Stimulated activated CD4-positive, alpha-beta T cell treated with anti-CD3 and anti-CD28 coated beads, Interleukin-4, amount 100 ng/mL, for 1 hour (primary cell): ENCODE measurements at places on chromosomes 11 and 22.

- no peak for DNase-seq
Measured at GRCh38 chr11:10477690-10478046, 22.6 kb downstream of the AMPD3 start.

DNA sequence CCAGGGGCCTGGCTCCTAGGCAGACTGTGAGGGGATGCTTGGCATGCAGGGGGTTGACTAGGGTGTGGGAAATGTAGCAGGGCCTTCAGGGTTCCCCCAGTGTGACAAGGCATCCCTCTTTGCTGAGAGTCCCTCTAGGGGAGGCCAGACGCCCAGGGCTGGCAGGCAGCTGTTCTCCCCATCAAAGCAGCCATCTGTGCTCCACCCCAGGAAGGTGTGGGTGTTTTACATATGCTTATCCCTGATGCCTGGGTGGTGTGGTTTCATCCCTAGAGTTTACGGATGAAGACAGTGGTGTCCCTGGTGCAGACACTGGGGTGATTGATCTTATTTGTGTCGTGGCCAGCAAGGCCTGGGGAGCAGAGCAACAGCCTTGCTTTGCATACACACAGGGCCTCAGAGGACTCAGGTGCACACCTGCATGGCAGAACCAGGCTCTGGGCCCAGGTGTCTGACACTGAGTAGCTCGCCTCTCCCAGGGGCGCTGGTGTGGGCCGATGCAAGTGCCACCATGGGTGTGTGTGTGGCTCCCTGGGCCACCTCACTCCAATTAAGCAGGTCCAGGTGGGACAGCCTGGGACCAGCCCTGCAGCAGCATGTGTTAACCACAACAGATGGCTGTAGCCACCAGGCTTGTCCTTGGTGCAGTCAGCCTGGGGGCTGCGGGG lies 74.2 kb downstream of the MED15 start:
- no peak for DNase-seq

- no peak for DNase-seq
Measured at GRCh38 chr11:116263019-116263418, 509.8 kb downstream of the BUD13 start.

DNA sequence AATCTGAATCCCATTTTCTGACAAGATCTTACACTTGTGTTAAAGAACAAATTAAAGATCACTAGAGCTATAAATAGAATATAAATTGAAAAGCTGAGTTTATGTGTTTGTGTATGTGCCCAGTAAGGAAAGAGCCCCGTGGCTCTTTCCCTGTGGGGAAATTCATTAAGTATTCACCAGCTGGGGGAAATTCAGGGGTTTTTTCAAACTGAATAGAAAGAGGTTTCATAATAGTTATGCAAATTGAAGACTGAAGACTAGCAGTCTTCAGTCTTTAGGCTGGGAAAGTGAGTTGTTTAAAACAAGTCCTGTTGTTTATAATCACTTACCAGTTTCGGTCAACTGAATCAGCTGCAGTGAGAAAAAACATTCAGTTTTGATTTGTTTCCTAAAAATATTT lies 11.3 kb upstream of the MS4A7 start:
- DNase-seq = no peak

DNA sequence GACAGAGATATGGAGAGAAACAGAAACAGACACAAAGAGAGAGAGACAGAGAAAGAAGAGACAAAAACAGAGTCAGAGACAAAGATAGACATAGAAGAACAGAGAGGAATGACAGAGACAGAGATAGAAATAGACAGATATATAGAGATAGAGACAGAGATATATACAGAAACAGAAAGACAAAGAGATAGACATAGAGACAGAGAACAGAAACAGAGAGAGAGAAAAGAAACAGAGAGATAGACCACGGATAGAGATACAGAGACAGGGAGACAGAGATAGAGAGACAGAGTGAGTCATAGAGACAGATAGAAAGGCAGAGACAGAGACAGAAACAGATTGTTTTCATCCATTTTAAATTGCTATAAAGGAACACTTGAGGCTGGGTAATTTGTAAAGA lies 12.3 kb upstream of the MPEG1 start:
- DNase-seq = no peak
